ENCODE measurements at places on chromosomes 1 and 21.

DNA sequence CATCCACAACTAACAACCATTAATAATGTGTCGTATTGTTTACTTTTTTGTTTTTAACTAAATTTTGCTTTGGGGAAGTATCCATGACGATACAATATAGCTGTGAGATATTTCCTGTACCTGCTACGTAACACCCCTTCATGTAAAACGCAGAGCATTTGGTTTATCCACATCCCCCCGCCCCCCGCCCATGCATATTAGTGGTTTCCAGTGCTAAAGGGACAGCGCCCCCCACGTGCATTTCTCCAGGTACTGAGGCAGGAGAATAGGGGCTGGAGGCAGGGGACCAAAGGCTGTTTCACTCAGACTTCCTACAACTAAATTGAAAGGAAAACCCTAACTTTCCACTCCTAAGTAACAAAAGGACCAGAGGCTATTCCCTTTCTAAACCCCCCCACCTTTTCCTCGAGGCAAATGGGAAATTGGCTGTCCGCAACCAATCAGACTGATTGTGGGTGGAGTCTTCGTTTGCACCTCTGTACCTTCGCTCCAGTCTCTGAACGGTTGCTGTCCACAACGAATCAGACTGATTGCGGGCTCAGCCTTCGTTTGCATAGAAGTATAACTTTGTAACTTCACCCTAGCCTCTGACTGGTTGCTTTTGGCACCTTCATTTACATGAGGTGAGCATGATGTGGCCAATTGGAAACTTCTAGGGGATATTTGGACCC, 12.2 kb upstream of the RIPK4 start:
- DNase-seq, result peak; percentile 32

DNA sequence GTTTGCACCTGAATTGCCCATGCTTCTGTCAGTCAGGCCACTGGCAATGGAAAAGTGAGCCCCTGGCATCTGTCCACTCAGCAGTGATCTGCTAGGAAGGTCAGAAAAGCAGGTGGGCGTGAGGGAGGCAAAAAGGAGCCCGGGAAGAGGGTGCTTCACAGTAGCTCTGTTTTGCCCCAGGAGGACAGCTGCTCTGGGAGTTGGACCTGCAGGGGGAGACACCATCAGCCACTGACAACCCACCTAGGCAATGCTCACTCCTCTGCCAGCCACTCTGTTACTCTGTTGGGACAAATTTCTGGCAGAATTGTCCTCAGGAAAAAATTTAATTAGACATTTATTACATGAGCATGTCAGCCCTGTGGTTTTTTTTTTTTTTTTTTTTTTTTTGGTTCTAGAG, 146.4 kb downstream of the LRIG2 start:
- DNase-seq, result no peak

GRCh38 chr21:46532080-46532479, 72.8 kb downstream of the S100B start:
- no peak for DNase-seq

- no peak for DNase-seq
Measured at GRCh38 chr1:27397749-27398148, 5.3 kb downstream of the GPR3 start.

DNA sequence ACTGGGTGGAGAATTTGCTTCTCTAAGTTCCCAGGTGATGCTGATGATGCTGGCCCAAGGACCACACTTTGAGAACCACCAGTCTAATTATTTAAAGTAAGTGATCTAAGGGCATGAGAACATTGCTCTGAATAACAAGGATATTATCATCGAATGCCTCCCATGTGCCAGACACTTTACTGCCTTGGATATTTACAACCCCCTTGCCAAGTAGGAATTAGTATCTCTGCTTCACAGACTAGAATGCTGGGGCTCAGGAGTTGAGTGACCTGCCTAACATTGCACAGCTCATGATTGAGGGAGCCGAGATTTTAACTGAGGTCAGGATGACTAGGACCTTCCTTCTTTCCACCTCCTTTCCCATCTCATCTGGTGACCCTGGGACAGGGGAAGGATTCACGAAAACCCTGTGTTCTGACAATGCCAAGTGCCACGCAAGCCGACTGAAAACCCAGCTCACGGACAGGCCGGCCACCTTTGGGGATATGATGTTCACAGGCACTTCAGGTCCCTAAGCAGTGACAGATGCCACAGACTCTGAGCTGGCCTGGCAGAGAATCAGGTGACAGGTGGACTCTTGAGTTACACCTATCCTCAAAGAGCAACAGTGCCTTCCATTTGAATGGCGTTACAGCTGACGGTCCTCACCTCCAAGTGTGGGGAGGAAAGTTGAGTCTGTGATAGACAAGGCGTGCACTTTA, 230.7 kb downstream of the TOMM20 start:
- peak; percentile 30 for DNase-seq

DNA sequence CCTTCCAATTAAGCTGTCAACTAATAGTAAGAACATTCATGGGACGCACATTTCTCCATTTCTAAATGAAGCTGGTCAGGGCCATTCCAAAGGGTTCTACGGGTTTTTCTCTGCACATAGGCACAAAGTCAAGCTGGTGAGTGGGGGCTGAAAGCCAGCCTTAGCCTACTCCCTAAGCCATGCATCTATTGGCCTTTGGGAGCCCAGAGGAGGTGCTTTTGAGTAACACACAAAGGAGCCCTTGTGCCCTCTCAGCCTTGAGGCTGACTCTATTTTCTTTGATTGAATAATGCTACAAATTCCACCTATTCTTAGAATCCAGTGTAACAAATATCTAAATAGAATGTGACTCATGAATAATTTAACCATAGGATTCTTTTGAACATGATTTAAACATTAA, 73.6 kb downstream of the RGS13 start:
- no peak for DNase-seq

- DNase-seq, result no peak
Measured at GRCh38 chr1:119737040-119737682, 25.4 kb downstream of the PHGDH start.

DNA sequence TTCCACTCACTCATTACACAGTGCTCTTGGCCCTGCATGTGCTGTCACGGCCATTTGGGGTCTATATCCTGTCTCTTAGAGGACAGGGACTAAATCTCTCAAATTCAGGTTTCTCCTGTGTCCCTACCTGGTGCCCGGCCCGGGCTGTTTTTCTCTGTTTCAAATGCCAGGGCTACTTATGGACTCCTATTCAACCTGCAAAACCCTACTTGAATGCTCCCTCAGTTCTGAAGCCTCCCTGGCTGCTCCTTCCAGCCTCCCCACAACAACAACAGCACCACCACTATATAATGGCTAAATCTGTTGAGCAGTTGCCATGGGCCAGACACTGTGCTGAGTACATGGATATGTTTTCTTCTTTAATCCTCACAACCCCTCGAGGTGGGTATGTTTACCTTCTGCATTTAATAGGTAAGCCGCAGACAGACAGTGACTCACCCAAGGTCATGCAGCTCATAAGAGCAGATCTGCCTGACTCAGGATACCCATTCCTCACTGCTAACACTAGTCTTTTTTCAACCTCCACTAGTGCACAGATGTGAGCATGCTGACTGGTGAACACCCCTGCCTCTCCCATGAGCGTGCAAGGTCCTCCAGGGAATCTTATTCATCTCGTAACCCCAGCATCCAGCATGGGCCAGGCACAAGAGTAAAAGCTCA, 29.9 kb downstream of the DHRS3 start:
- DNase-seq, result no peak

GRCh38 chr1:204105131-204105515, 32.2 kb downstream of the SOX13 start:
- no peak for DNase-seq

DNA sequence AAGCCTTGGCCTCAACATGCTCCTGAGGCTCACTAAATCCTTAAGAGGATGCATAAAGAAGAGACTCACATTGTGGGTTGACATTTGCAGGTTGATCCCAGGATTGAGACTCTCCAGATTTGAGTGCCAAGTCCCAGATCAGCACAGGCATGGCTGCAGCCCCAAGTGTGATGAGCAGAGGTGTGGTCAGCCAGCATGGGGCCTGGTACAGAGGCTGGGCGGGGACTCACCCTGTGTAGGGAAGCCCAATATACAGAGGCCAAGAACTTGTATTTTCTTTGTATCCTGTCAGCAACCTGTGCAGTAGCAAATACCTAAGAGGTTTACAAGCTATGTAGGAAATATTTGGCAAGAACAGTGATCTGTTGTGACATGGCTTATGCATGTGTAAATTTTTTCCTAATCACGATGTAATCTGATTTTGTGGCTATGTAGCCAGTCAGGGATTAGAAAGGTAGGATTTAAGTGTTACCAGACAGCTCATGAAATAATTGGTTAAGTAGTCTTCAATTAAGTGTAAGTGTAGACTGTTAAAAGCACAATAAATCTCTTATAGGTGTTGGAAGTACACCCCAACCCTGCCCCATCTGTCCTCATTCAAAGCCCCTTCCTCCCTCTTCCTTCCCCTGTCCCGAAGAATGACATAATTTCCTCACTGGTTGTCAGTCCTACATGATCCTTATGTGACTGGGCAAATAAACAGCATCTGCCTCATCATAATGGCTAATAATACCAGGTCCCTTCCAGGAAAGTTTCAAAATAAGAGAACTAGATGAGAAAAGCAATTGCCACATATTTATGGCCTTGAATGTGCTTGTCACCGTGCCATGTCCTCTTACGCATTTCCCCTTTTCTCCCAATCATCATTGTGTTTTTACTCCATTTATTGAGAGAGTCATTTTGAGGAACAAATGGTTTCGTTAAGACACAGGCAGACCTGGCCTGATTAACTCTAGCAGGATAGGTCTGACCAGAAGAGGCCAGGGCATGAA, 120.9 kb downstream of the HLX start:
- no peak for DNase-seq

GRCh38 chr1:221093903-221094791, 214.9 kb downstream of the HLX start:
- no peak for DNase-seq

DNA sequence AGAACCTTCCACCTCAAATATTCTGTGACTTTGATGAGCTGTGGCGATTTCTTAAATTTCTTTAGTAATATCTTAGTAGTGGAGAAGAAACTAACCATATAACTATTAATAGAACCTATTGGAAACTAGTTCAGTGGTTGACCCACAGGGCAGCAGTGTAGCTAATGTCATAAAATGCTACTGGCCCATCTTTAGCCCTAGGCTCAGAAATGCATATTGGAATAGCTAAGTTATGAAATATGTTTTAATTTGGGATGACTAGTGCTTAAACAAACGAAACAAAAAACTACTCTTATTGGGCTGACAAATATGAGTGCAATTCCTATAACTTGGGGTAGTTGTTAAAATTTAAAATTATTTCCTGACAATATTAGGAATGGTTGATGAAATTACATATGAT, 20.2 kb downstream of the MACO1 start:
- DNase-seq, result no peak

DNA sequence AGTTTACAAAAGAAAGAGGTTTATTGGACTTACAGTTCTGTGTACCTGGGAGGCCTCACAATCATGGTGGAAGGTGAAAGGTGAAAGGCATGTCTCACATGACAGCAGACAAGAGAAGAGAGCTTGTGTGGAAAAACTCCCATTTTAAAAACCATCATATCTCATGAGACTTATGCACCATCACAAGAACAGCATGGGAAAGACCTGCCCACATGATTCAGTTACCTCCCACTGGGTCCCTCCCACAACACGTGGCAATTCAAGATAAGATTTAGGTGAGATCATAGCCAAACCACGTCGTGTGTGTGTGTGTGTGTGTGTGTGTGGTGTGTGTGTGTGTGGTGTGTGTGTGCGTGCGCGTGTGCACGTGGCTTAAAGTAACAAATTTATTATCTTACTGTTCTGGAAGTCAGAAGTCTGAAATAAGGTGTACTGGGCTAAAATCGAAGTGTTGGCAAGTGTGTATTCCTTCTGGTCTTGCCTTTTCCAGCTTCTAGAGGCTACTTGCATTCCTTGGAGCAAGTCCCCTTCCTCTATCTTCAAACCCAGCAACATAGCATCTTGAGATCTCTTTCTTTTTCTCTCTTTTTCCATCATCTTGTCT, 48.1 kb upstream of the MPC2 start:
- DNase-seq, result no peak

- no peak for DNase-seq
Measured at GRCh38 chr1:199007423-199007822, 368.6 kb downstream of the PTPRC start.

- no peak for DNase-seq
Measured at GRCh38 chr1:217072926-217073325, 349.7 kb upstream of the ESRRG start.

- DNase-seq, result no peak
Measured at GRCh38 chr1:45510036-45510971, 10.2 kb downstream of the MMACHC start.

DNA sequence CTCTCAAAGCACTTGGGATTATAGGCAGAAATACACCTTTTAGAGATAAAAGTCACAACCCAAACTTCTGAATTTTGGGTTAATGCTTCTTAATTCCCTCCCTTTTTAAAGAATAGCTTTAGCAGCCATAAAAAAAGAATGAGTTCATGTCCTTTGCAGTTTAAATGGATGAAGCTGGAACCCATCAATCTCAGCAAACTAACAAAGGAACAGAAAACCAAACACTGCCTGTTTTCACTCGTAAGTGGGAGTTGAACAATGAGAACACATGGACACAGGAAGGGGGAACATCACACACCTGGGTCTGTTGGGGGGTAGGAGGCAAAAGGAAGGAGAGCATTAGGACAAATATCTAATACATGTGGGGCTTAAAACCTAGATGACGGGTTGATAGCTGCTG, 55.8 kb downstream of the SLC27A3 start:
- DNase-seq, result no peak
